Right ventricle myocardium superior (tissue), 1 donor: ENCODE measurements at places on chromosomes 2 and 18. TPM values are rescaled to one million over a fixed set of nuclear protein-coding genes. Genes with fewer than 3 reads are reported as not detected.

GRCh38 chr2:98114643-98115330 lies 27.8 kb downstream of the VWA3B start:
- DNase-seq = no peak

- no peak for DNase-seq
These were observed 65.2 kb downstream of the PLCL1 start for GRCh38 chr2:197869501-197870111.

DNA sequence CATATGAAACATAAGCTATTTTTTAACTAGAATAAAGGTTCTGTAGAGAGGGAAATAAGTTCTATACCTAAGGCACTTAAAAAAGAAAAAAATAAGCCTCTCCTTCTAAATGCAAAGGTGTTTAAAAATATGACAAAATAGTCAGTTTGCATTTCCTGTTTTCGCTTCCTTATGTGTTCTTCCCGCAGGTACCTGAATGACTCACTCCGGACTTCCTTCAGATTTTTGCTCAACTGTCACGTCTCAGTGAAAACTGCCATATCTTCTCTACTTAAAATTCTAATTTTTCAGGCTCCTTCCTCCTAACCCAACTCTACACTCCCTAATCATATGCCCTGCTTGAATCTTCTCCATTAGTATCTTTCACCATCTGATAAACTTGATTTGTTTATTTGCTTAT lies 1333.1 kb downstream of the LRP1B start:
- DNase-seq = no peak

The LIMS4 gene
- 2.4 TPM for total RNA-seq

The ACTG2 gene
- 1.7 TPM for total RNA-seq

The CD302 gene
- 19.7 TPM for total RNA-seq

DNA sequence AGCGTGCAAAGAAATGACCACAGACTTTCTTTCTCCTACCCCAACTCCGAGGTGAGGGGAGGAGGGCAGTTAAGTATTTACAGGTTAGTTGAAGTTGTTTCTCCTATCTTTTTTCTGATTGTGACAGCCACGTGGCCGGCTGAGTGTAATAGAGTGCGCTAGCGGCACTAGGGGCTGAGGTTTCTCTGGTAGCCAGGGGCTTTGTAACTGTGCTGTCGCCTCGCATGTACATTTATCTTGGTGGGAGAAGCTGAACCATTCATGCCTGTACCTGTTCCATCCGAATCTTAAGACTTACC lies 214.1 kb upstream of the STON1 start:
- DNase-seq = no peak

GRCh38 chr2:157792335-157793052 lies 83.6 kb downstream of the ACVR1 start:
- DNase-seq = no peak

DNA sequence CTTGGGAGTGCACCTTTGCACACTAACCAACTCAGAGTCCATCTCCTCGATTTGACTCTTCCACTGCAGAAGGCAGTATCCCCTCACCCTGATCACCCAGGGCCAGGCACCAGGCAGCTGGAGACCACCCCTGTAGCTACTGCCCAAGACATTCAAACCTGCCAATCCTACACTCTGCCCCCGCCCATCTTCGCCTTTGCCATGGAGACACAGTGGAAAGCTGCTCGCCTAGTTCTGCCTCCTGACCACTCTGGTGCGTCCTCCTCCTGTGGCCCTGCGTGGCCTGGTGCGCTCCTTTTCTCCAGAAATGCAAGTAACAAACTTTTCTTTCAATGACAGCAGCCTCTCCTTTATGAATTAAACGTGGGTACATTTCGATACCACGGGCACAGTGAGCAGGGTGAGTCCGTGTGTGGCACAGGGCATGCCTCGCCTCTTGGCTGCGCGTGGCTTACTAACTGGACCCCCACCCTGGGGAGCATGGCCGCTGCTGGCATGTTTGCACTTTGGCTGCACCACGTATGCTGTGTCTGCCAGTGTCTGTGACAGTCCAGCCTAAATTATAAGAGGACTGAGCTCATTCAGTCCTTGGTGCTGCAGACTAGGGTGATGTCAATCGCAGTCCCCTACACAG lies 47.6 kb downstream of the LONRF2 start:
- DNase-seq = no peak

The FHOD3 gene
- 317 TPM for total RNA-seq

- DNase-seq = no peak
These were observed 1.4 kb downstream of the CLUL1 start for GRCh38 chr18:598124-598589.

DNA sequence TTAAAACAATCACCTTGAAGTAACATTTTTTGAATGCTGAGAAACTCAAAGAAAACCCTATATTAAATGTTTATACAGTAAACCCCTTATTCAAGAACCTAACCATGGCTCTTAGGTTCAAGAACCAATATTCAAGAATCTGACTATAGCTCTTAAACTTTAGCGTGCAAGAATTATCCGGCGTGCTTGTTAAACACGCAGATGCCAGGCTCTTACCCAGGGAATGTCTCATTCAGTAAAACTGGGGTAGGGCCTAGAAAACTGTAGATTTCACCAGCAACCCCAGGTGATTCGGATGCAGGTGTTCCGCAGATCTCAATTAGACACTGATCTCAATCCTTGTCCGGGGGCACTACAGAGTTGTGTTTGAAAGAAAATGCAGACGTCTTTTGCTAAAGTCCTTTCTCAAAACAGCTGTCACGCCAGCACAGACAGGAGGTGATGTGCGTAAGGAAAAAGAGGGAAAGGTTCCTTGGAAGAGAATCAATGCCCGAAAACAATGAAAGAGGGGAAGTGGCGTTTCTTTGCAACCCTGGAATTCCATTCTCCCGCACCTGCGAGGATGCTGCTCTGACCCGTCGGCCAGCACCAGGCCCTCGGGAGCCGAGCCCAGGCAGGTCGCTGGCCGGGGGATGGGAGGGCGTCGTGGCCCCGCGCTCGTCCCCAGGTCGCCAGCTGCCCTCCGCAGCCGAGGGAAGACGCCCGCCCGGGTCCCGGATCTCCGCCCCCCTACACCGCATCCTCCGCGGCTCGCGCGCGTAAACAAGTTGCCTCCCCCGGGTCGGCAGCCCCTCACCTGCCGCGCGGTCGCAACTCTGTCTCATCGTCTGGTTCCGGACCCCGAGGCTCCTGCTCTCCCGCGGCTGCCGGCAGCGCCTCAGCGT lies 851 bp downstream of the EIF2AK3 start:
- peak; percentile 55 for DNase-seq

GRCh38 chr2:45178854-45179253 lies 169.6 kb upstream of the SIX2 start:
- DNase-seq = no peak

The CD207 gene
- not detected for total RNA-seq

The SPTBN1 gene
- total RNA-seq = 391 TPM

DNA sequence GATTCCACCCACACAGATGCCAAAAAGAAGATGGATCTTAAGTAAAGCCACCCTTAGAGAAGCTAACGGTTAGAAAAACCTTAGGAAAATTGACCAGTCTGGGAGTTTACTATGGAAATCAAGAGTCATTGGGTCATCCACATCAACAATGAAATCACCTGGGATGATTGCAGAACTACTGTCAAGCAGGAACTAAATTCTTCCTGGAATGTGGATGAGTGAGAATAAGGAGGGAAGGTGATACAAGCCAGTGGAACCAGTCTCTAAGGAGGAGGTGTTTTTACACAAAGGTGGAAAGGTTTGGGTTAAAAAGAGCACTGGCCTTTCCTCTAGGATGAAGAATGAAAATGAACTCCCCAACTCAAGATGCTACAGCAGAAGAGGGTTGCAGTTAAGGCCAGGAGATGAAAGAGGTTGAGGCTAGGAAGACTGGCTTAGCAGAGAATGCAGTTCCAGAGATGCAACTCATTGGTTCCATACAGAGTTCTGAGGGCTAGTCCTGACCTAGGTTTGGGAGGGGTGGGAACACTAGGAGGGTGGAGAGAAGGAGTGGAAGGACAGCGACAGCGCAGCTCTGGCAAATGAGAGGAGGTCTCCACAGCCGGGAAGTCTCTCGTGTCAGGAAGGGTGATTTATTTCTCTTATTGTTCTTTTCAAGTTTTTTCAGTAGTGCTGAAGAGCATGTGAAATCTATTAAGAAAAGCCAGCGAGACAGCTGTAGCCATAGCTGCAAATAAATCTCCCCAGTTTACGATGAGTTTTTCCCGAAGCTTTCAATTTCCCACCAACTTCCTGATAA lies 27.7 kb upstream of the KDM3A start:
- no peak for DNase-seq

The CLEC4F gene
- total RNA-seq = 0.08 TPM

DNA sequence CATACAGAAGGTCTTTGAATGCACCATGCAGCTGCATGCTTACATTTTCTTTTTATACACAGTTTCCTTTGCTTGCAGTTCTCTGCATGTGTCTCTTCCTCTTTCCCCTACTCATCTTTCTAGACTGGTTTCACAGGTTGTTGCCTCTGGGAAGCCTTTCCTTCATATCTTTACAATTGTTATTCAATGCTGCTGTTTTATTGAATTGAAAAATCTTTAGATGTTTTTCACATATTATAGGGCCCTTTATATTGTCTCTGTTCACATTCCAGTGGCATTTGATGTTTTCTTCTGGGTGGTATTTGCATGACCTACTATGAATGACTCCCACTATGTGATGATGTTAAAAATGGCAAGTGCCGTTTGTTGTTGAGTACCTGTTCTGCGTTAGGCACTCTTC lies 91.1 kb downstream of the DIS3L2 start:
- no peak for DNase-seq

GRCh38 chr18:49412679-49413078 lies 47.8 kb downstream of the DYM start:
- no peak for DNase-seq

- no peak for DNase-seq
These were observed 88.7 kb upstream of the TMEFF2 start for GRCh38 chr2:192283450-192283849.

- DNase-seq = no peak
These were observed 408.6 kb downstream of the GALR1 start for GRCh38 chr18:77658299-77658662.

The NAT8 gene
- not detected for total RNA-seq

The RBM43 gene
- 1.6 TPM for total RNA-seq

The PCARE gene
- 0.67 TPM for total RNA-seq

DNA sequence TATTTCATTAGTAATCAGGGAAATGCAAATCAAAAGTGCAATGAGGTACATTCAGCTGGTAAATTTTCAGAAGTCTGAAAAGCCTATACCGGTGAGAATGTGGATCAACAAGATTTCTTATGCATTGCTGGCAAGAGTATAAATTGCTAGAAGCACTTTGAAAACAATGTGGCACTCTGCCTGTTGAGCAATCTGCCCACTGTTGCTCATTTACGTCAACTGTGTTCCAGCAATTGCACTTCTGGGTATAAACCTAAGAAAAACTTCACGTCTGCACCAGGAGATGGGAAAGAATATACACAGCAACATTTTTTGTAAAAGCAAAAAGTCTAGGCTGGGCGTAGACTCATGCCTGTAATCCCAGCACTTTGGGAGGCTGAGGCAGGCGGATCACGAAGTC lies 40.8 kb downstream of the MTERF4 start:
- DNase-seq = no peak

GRCh38 chr18:63779386-63779785 lies 4.2 kb downstream of the SERPINB7 start:
- DNase-seq = no peak

The ACTR2 gene
- 100 TPM for total RNA-seq

The GKN1 gene
- not detected for total RNA-seq

The TET3 gene
- total RNA-seq = 2.0 TPM

GRCh38 chr18:36160959-36161371 lies 26.3 kb upstream of the MOCOS start:
- no peak for DNase-seq

The IER3IP1 gene
- total RNA-seq = 7.8 TPM
